ENCODE measurements at places on chromosomes 3 and 15.

GRCh38 chr3:3753416-3753815 is 45.8 kb upstream of the LRRN1 start:
- DNase-seq = no peak

DNA sequence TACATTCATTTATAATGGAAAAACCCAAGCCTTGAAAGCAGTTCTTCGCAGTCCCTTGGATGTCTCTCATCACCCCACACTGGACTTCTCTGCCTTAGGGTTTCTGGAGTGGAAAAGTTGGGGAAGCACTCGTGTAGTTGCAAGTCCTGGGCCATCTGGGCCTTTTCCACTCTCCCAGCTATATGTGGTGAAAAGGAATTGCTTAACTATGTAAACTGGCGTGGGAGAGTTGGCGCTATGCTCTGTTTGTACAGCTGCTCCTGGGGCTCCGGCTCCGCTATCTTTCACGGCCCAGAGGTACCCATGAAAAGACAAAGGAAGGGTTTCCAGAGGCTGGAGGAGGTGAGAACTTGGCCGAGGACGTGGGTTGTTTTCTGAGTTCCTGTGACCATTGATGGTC is 81.1 kb upstream of the MYZAP start:
- no peak for DNase-seq

DNA sequence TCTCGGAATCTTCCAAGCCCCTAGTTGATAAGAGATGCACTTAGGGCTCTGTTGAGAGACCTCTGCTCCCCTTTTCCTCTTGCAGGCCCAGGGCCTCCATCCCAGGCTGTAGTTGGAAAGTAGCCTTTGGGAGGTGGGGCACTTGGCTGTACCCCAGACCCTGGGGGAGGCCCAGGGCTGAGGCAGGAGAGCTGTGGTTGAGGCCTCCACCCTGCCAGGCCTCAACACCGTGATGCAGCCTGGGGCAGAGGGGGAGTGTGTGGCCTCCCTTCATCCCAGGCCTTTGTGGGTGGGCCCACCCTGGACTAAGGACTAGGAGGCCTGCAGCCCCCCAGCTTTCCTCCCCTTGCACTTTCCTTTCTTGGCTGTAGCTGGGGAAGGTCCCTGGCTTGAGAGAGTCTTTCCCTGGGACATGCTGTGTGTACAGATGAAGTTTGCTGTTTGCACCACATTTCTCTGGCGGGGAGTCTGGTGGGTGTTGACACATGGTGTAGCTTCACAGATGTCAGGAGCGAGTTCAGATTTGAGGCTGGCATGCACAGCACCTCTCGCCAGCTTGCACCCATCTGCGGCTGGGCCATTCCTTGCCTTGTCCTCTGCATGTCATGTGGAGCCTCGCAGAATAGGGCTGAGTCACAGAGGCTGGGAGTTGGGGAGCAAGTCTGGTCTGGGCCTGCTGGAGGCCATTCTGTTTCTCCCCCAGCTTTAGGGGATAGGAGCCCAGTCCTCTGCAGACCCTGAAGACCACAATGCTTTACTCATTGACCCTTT is 13.7 kb downstream of the PLEKHO2 start:
- no peak for DNase-seq

- no peak for DNase-seq
Observed at GRCh38 chr3:66453651-66454463, 47.0 kb downstream of the LRIG1 start.

- no peak for DNase-seq
Observed at GRCh38 chr3:162984746-162985145, 1488.1 kb downstream of the OTOL1 start.

- no peak for DNase-seq
Observed at GRCh38 chr15:58748040-58748851, 1.3 kb downstream of the ADAM10 start.

- no peak for DNase-seq
Observed at GRCh38 chr3:168116279-168116678, 20.6 kb upstream of the GOLIM4 start.

GRCh38 chr15:60371175-60372051 is 26.4 kb downstream of the ANXA2 start:
- no peak for DNase-seq

DNA sequence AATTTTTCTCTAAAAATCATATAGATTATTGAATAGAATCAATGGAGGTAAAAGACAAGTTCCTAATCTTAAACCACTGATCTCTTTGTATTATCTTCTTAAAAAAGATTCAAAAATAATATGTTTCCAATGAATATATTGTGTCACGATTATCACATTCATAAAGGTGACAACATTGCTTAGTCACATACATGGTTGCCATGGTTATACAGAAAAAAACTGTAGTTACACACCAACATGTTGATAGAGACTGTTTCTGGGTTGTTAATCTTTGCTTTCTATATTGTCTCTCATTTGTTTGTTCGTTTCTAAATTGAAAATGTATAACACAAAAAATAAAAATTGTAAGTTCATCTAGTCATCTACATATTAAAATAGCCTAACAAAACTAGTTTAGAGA is 376.0 kb upstream of the ALCAM start:
- no peak for DNase-seq

DNA sequence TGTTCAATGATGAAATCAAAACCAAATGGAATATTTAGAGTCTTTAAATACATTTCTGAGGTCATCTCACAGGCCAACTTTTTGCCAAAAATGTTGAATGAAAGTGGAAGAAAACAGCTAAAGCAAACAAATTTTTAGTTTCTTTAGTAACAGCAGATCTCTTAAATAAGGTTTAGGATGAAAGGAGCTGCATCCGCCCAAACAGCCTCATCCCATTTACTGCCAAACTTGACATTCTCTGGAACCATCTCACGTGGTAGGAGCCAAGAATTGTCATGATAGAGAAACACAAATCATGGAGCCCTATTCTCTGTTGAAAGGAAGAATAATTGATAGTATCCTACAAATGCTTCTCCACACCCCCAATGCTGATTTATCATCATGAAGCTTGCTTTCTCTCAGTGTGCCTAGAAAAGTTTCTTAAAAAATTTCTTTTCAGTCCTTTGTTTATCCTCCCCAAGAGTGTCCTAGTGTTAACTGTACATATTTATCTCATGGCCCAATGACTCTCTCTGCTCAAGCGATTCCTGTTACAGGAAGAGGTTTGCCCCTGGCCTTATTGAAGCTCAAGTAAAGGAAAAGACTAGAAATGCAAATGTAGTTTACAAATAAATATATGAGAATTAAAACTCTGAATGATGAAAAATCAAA is 23.4 kb downstream of the SLC9A9 start:
- no peak for DNase-seq

GRCh38 chr3:105093371-105094252 is 273.1 kb upstream of the ALCAM start:
- DNase-seq = no peak

DNA sequence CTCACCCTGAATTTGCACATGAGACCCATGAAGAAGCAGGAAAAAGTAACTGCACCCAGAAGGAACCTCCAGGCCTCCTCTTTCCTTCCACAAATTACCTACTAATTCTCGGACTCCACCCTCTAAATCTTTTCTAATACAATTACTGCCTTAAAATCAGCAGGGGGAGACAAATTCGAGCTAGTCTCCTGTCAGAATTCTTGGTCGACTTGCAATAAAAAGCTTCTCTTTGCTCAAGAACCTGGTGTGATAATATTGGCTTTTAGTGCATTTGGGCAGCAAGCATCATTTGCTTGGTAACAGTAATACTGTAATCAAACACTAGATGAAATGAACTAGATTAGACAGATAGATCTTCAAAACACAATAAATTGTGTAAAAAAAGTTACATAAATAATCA is 281.9 kb downstream of the RAP2B start:
- DNase-seq = no peak
